Activated CD4-positive, alpha-beta T cell treated with anti-CD3 and anti-CD28 coated beads, Interleukin-2, amount 50 U/mL, for 1 hour (primary cell): ENCODE measurements at places on chromosomes 7 and 10.

DNA sequence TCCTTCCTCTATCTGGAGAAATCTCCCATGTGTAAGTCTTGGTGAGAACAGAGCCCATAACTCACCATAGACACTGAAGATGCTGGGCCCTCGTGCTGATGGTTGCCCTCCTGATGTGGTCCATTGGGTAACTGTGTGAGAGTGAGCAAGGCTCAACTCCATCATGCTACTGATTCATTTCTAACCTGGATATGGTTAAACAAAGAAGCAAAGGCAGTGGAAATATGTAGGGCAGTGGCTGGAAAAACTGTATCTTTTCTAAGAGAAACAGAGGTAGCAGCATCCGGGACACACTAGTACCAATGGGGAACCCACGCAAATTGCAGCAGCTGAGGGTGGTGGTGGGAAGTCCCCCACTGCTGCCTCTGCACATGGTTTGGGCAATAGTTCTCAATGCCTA, 221.7 kb downstream of the KLF6 start:
- no peak for DNase-seq

DNA sequence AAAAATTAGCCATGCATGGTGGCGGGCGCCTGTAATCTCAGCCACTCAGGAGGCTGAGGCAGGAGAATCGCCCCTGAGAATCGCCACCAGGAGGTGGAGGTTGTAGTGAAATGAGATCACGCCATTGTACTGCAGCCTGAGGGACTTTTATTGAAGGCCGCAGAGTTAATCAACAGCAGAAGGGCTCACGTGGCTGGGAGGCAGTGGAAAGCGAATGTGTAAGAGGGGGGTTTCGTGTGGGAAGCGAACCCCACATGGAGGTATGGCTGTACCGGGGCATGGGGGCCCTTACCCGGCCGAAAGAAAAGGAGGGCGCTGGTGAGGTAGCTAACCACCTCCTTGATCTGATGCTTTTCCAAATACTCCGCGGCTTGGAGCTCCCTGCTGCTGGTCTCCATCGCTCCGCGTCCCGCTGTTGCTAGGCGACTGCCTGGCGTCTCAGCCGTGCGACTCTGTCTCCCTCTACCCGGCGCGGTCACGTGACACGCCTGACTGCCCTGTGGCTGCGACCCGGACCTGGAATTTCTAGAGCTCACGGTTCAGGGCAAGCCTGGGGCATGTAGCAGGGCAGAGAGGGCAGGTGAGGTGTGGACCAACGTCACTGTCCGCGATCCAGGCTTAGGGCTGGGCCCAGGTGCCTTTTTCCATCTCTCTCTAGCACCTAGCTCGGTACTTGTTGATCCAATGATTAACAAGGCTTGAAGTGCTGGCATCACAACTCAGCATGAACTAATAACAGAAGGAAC, at the start of gene EFCAB10:
Gene EFCAB10 (minus strand): TSS at position 428 of the 746 bp plus-strand sequence. CDS start 30 bp downstream, at position 398.
- peak; percentile 27 for DNase-seq

GRCh38 chr10:59281861-59282260, 80.5 kb downstream of the FAM13C start:
- DNase-seq: no peak

DNA sequence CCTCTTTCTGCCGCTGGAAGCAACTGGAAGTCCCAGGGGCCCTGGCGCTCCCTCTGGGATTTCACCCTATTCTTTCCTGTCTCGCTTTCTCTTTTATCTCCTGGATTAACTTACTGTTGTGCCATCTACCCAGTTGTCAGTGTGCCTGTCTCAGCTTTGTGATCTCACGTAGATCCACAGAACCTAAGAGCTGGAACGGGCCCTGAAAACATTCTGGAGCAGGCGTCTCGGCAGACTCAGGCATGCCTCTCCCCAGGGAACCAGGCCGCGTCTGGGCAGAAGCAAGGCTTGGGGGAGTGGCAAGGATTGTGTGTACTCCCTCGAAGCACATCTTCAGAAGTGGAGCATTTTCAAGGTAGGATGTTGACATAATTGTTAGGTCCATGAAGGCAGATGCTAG, 87.2 kb downstream of the KCNMA1 start:
- DNase-seq: no peak

DNA sequence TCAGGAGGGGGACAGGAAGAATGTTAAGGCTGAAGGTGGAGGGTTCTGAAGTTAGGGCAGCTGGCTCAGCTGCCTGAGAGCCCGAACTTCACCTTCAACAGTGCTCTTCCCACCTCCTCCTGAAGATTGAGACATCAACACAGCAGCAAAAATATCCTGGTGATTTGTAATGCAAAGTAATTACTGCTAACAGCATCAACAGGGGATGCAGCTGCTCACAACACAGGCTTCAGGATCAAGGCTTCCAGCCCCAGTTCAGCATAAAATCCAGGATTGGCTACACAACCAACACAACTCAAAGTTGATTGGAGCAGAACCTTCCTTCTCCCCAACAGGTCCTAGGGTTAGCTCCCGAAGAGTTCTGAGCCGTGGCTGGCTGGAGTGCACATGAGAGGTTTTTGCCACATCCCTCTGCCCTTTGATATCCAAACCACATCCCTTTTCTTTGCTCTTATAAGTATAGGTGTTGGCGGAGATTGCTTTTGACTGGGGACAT, 242.4 kb downstream of the KIAA1217 start:
- no peak for DNase-seq

GRCh38 chr10:98041352-98042043, 11.1 kb upstream of the CRTAC1 start:
- peak; percentile 27 for DNase-seq

DNA sequence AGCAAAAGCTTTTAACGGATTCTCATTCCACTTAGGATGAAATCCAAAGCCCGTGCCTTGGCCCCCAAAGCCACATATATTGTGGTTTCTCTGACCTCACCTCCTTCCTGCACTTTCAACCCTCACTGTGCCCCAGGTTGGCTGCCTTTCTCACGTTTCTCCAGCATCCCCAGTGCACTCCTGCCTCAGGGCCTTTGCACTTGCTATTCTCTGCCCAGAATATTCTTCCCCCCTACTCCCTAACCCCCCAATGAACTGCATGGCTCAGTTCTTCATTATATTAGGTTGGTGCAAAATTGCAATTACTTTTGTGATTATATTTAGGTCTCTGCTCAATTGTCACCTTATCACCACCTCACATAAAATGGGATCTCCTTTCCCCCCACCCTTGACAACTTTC, 34.2 kb downstream of the MYOF start:
- no peak for DNase-seq

GRCh38 chr7:158588085-158588877, 658 bp upstream of the PTPRN2 start:
- DNase-seq: no peak

DNA sequence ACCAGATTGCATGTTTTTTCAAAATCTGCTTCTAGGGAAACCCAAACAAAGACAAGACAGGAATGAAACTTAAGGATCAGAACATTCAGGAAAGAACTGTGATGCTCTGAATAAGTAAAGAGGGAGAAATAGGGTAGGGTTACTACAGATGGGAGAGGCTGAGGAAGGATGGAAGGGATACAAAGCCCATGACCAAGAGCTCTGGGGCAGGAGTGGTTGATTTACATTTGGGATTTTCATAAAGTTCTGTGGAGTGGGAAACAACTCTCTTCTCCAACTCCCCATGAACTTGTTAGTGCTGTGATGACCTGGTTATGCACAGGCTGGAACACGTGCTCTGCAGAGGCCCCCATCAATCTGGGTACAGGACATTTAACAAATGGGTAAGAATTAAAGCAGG, 216.0 kb upstream of the KLF14 start:
- DNase-seq: no peak

DNA sequence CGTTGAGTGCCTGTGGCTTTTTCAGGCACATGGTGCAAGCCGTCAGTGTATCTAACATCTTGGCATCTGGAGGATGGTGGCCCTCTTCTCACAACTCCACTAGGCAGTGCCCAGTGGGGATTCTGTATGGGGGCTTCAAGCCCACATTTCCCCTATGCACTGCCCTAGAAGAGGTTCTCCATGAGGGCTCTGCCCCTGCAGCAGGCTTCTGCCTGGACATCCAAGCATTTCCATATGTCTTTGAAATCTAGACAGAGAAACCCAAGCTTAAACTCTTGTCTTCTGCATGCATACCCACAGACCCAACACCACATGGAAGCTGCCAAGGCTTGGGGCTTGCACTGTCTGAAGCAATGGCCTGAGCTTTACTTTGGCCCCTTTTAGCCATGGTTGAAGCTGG, 146.4 kb downstream of the ARL4A start:
- no peak for DNase-seq

DNA sequence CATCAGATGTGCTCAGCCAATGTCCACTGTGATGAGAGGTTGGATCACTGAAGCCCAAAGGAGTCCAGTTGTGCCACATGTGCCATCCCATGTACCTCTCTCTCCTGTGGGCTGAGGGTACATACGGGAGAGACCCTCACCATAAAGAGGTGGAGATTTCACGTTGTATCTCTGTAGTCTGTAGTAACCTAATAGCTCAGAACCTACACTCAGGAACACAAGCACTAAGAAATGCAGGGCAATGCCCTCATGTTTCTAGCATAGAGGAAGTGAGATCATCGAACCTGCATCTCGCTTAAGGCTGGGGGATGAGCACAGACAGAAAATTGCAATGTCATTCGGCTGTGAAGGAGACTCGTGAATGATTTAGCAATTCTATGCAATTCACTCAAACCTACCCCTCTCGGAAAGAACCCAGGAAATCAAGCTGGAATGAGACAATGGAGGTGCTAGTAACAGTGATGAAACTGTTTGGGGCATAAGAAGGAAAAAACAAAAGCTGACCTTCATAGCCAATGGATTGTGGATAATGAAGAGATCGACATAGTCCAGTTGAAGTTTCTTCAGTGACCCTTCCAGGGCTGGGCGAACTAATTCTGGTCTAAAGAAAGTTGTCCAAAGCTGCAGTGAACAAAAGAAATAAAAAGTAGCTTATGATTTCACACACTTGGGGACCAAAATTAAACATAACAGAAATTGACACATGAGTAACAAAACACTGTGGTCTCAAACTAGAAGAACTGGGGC, 80.3 kb upstream of the UCN3 start:
- DNase-seq: no peak

GRCh38 chr7:130667593-130668257, 823 bp downstream of the COPG2 start:
- DNase-seq: no peak

DNA sequence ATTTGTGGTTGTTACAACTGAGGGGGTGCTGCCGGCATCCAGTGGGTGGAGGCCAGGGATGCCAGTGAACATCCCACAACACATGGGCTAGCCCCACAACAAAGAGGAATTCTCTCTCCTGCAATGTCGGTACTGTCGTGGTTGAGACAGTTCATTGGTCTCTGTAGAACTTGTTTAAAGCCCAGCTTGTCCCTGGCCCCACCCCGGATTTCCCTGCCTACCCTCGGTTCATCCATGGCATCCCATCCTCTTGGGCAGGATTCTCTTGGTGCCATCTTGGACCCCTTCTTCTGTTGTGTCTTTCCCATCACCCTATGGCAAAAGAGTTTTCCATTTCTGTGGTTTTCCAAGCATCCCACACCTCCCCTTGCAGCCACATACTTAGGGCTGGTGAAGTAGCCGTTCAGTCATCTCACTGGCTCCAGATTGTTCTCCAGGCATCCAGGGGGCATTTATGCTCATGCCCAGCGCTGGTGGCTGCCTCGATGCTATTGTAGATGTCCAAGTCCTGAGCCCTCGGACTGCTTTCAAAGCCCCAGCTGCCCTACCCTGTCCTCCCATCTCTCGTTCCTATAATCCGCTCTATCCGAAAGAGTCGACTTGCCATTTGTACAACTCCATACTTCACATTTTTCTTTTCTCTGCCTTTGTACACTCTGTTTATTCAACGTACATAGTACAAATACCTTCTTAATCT, 39.2 kb downstream of the MGMT start:
- DNase-seq: no peak

DNA sequence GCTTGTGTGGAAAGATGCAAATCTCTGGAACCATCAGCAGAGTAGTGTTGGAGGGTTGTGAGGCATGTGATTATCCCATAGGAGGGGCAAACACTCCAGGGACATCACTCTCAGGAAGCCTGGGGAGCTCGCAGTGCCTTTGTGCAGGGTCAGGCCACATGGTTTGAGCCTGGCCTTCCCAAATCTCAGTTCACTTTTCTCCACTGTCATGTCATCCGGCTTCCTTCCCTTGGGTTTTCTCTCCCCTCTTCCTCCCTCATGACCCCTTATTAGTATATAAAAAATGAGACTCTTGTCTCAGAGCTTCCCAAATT, 20.4 kb downstream of the TSPAN14 start:
- DNase-seq: no peak

DNA sequence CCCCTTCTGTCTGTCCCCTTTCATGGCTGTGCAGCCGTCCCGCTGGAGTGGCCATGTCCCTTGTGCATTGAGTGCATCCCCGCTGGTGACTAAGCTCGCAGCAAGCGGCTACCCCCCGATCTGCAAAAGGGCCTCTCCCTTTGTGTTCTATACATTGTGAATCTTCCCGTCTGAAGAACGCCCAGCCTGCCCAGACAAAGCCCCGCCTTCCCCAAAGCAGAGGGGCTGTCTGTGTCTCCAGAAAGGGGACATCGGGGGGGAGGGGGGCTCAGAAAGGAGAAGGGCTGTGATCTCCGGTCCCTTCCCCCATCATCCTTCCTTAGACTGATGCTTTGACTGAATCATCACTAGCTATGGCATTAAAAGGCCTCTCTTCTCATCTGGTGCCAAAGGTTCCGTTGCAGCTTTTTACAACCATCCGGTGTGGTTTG, 11.9 kb downstream of the NPTX2 start:
- DNase-seq: no peak

GRCh38 chr7:55127622-55128081, 108.8 kb downstream of the EGFR start:
- no peak for DNase-seq

GRCh38 chr7:75772081-75773077, at the start of gene CCL26:
Gene CCL26 (minus strand): TSS chr7:75772211. CDS start chr7:75772176, 35 bp downstream.
- DNase-seq: no peak

- DNase-seq: no peak
Measured at GRCh38 chr7:137987968-137988367, 13.9 kb downstream of the CREB3L2 start.

- DNase-seq: no peak
Measured at GRCh38 chr7:36884351-36884750, 160.1 kb upstream of the AOAH start.

- DNase-seq: no peak
Measured at GRCh38 chr7:3607847-3608246, 306.8 kb downstream of the SDK1 start.

DNA sequence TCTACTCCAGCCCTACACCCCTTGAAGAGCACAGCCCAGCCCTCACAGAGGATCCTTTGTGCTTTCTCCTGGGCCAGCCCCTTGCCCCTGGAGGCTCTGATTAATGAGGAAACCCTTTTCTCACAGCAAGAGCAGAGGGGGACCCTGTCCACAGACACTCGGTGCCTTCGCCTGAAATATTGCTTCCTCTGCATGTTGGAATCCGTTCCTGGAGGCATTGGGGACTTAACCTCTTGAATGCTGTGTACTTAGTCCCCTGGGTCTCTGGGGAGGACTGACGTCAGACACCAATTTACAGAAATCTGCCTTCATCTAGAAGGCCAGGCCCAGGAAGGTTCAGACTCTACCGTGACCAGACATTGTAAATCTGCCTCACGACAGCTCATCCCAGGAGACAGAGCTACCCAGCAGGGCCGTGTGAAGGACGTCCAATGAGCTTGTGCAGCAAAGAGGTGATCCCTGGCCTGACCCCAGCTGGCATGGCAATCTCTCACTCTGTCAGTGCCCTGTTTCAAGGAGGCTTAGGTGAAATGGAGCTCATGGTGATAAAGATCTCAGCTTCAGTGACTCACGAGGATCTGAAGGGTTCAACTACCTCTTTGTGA, 8.1 kb upstream of the TMEM72 start:
- DNase-seq: no peak
